Hair follicular keratinocyte (primary cell): ENCODE measurements at places on chromosomes 6 and 20. TPM values are rescaled to one million over a fixed set of nuclear protein-coding genes. Genes with fewer than 3 reads are reported as not detected.

The PCSK2 gene
- total RNA-seq, result not detected in 2 replicates

The HRH3 gene
- total RNA-seq, result not detected in 2 replicates

The BPIFA1 gene
- not detected in 2 replicates for total RNA-seq

The SLC24A3 gene
- total RNA-seq, result 0.08 and 0.55 TPM in 2 replicates

The C20orf202 gene
- not detected in 2 replicates for total RNA-seq

The EFCAB8 gene
- total RNA-seq, result not detected in 2 replicates

The PLA2G7 gene
- 0.04 and 0.78 TPM in 2 replicates for total RNA-seq
